ENCODE measurements at places on chromosomes 11 and 22.

- DNase-seq: no peak
These were observed 17.4 kb upstream of the ETS1 start for GRCh38 chr11:128604723-128605122.

DNA sequence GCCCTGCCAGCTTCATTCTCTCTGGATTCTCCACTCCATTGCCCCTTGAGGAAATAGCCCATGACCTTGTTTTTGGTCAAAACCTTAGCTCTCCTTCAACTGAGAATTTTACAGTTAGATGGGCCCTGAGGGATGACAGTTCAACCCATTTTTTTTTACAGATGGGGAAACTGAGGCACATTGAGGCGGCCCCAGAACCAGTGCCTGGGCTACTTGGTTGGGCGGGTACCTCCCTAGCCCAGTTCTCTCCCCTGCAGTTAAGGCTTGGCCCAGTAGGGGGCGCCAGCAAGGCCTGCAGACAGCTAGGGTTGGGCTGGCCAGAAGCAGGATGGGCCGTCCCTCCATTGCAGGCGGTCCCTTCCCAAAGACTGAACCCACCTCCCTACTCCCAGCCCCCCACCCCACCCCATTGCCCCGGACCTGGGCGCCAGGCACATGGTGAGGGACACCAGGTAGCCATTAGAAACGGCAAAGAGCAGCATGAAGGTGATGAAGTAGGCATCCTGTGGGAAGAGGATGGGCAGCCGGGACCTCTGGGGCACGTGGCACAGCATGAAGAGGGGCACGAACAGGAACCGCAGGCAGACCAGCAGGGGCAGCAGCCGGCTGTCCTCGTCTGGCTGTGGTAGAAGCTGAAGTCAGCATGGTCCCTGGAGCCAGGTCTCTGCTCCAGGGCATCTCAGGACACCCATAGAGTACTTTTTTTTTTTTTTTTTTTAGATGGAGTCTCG, 7.6 kb downstream of the SLC29A2 start:
- peak; percentile 28 for DNase-seq

- no peak for DNase-seq
These were observed 67.7 kb downstream of the TBC1D22A start for GRCh38 chr22:46829941-46830715.

- DNase-seq: no peak
These were observed 16.4 kb upstream of the TESMIN start for GRCh38 chr11:68767672-68768071.

DNA sequence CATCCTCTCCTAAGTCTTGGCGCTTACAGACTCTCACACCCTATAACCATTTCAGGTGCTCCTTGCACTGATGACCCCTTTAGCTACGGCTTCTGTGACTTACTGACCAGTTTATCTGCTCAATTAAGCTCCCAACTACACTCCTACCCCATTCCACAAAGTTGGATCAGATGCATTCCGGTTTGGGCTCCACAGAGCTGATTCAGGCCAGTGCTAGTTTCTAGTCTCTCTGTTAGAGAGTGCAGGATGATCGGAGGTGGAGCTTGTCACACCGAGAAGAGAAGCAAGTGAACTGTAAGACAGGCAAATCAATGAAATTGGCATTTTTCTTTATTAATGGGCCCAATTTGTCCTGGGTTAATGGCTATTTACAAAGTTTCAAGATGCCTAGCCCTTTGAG, 436.8 kb upstream of the CADM1 start:
- no peak for DNase-seq

GRCh38 chr11:93821617-93822016, 28.8 kb downstream of the VSTM5 start:
- DNase-seq: no peak

- no peak for DNase-seq
These were observed 205.1 kb downstream of the SNX19 start for GRCh38 chr11:130711193-130711592.

GRCh38 chr11:3122775-3123201, 42.3 kb downstream of the OSBPL5 start:
- DNase-seq: no peak

- no peak for DNase-seq
These were observed 261.9 kb upstream of the ISX start for GRCh38 chr22:34804091-34804490.

DNA sequence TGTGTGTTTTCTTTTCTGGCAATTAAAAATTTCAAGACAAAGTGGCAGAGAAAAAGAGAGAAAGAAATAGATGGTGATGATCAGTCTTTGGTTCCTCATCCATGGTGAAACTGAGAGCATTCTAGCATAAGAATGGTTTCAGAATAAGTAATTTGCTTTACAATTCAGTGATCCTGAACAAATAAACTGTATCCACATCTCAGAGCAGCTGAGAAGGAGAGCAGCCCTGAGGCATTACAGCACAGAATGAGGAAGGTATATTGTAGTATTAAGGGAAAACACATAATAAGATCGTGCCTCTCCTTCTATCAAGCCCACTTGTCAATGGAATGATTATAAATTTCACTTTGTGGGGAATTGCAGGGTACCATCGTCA, 17.4 kb downstream of the LUZP2 start:
- no peak for DNase-seq

GRCh38 chr11:95788921-95789505, 569 bp downstream of the FAM76B start:
- DNase-seq: peak; percentile 1

DNA sequence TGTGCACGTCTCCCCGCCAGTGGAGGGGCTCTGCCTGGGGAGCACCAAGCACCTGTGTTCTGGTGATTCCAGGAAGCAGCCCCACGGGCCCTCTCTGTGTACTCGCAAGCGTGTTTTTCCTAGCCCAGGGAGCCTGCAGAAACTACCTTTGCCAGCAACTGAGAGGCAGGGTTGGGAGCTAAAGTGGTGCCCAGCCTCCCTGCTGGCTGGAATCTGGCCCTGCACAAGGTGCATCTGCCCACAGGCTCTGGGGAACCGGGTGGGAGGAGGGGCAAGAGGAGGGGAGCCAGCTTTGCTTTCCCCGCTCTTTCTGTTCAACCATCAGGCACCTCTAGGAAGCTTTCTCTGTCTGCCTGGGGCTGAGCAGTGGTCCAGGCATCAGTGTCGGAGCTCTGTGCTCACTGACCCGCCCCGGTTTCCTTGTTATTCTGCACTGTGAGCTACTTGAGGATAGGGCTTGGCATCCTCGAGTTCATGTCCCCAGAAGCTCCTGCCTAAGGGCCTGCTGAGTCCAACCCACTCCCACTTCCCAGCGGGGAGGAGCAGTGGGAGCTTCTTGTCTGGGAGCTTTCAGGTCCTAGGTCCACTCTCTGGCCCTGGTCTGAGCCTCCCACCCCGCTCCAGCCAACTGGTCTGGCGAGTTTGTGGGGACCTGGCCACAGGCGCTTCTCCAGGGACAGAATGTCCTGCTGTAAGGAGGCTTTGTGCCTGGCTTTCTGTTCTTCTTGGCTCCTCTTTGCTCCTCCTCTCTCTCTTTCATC, 14.9 kb downstream of the DAGLA start:
- no peak for DNase-seq

GRCh38 chr11:79592406-79592805, 151.6 kb upstream of the TENM4 start:
- DNase-seq: no peak

DNA sequence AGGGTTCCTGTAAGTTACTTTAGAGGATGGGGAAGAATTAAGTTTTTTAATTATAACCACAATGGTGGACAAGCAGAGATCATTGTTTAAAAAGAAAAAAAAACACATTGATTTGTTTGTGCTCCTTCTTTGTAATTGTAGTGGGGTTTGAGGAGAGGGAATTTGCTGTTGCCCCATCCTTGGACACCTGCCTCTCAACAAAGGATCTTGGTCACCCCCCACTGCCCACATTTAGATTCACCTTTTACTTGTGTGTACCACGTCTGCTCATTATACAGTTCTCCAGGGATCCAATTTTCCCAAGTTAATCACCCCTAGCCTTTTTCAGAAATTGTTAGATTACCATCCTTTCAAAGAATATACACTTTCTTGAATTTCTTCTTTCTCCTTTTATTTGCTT, 53.0 kb downstream of the DNAJC24 start:
- DNase-seq: no peak

DNA sequence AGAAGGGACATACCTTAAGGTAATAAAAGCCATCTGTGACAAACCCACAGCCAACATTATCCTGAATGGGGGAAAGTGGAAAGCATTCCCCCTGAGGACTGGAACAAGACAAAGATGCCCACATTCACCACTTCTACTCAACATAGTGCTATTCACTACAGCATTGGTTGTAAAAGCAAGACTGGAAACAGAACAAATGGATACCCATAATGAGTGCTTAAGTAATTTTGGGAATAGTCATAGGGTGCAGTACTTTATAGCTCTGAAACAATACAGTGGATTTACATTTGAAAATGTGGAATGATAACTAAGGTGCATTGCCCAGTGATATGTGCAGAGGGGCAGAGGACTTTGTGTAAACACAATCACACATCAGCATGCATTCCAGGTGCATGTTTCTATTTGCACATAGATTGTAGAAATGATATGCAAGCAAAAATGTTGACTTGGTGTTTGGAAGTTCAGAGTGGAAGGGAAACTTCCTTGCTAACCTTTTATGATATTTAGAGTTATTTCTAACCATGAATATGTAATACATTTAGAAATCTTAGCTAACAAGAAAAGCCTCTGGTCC, 112.3 kb downstream of the IGLL1 start:
- no peak for DNase-seq

DNA sequence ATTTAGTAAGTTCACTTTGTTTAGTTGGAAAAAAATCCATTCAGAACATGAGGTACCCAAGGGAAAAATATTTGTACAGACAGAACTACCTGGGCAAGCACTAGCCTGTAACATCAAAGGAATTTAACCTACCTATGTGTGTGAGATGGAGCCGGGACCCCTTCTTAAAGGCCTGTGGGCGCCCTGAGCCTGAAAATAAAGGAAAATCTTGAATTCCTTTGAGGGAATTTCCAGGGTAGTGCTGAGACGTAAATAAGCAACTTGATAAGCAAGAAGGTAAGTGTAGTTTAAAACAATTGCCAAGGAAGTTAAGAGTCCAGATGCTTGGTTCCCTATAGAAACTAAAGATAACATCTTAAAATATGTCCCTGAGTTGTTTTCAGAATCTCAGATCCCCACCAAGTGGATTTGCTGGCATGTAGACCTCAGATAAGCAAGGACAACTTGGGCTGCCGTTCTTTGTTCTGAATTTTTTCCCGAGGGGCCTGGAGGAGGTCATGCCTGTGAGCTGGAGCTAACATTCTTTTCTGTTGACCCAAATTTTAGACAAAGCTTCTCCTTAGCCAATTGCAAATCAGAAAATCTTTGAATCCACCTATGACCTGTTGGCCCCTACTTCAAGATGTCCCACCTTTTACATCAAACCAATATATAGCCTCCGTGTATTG, 31.0 kb downstream of the MED17 start:
- no peak for DNase-seq

DNA sequence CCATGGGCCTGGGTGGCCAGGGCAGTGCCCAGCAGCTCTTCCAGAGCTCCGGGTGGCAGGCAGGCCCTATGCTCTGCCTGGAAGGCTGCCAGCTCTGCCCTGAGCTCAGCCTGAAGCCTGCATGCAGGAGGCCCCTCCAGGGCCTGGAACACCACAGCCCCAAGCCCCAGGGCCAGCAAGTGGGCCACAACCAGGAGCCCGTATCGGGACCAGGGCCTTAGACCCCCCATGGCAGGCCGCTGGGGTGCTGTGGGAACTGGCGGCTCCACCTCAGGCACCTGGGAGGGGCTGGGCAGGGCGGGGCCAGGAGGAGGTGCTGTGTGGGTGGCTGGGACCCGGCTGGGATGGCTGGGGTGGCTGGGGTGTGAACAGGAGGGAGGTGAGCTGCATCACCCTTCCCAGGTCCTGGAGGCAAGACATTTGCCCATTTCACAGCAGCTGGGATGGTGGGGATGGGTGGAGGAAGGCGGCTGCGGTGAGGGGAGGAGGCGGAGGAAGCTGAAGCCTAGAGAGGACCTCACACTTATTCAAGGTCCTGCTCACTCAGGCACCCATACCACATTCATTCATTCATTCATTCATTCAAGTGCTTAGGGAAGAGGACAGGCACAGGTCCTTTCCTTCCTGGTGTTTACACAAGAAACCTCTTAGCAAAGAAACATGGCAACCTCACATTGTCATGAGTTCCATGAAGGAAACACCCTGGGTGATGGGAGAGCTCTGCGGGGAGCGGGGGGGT, at the start of gene KCNK7:
KCNK7 (minus strand) TSS at position 258 of the 739 bp plus-strand sequence; CDS start at position 230, 28 bp downstream.
- no peak for DNase-seq

All from activated CD8-positive, alpha-beta memory T cell treated with anti-CD3 and anti-CD28 coated beads for 4 hours (primary cell).